Activated CD4-positive, alpha-beta T cell treated with anti-CD3 and anti-CD28 coated beads, Interleukin-2, amount 50 U/mL, for 4 hours (primary cell): ENCODE measurements at places on chromosomes 16 and 17.

DNA sequence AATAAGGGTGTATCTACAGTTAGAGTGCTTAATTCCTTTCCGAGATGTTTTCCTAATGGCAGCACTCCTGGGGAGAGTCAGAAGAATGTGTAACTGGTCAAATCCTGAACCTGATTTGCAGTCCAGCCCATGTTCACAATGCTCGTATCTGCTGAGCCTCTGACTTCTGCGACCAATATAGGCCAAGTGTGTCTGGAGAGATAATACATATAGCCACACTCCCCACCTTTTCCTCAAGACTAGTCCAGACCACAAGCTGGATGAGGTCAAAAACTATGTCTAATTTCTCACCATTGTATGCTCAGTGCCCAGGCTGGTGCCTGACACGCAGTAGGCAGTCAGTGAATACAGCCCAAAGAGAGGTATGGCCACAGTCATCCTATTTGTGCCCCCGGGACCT is 58.0 kb downstream of the XYLT1 start:
- no peak for DNase-seq

GRCh38 chr17:37847102-37847501 is 77.1 kb upstream of the TBC1D3K start:
- no peak for DNase-seq

- no peak for DNase-seq
These were observed 49.8 kb downstream of the MPRIP start for GRCh38 chr17:17091856-17092756.

DNA sequence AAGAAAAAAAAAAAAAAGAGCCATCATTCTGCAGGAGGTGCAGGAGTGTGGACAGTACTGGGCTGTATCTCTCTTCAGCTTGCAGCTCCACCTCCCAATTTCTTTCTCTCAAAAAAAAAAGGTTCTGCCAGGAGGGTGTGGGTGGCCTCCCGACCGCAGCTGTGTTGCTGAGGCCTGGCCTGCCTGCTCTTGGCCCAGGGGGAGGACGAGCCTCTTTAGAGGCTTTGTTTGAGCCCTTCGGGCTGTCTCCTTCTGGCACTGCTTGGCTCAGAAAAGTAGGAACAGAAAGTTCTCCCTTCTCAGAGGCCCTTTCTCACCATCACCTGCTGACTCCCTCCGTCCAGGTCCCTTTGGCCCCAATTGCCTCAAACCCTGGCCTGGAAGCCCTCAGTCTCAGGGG is 22.2 kb upstream of the C17orf107 start:
- DNase-seq = no peak

DNA sequence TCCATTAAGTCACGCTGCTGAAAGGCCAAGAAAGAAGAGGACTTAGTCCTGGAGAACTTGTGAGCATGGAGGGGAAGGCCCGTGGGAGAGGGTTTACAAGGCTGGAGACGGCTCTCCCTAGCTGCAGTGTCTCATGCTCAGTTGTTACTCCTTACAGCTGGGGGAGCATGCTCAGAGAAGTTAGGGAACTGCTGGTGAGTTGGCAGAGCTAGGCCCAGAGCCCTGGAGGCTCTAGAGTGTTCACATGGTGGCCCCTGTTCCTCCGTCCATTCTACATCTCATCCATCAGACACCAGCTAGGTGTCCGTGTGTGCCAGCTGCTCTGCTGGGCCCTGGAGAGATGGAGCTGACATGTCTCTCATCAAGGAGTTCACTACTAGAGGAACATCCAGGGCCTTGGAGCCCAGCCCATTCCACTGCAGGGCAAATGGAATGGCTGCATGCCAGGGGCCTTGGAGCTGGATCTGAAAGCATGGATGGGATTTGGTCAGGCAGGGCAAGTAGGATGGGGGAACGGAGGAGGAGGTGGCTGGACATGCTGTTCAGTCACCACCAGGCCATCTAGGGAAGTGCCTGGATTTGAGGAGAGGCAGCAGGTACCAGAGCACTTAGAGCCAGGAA is 6.3 kb downstream of the XYLT2 start:
- no peak for DNase-seq

DNA sequence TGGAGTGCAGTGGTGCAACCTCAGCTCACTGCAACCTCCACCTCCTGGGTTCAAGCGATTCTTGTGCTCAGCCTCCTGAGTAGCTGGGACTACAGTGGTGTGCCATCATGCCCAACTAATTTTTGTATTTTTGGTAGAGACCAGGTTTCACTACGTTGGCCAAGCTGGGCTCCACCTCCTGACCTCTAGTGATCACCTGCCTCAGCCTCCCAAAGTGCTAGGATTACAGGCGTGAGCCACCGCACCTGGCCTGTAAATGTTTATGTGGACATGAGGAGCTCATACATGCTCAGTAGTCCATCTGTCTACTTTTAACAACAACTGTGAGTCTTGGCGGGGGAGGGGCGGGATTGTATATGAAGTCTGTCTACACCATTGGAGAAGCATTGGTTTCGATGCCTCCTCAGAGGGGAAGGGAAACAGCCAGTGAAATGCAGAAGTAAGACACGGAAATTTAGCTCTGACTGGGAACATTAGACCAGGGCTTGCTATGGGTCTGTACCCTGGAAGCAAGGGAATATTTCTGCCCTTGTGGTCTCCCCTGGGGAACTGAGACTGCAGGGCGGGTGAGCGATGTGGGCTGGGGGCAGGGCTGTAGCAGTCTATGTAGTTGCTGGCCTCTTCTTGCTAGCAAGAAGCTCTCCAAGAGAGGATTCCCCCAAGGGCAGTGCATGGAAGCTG is 9.3 kb downstream of the NUBP1 start:
- no peak for DNase-seq

DNA sequence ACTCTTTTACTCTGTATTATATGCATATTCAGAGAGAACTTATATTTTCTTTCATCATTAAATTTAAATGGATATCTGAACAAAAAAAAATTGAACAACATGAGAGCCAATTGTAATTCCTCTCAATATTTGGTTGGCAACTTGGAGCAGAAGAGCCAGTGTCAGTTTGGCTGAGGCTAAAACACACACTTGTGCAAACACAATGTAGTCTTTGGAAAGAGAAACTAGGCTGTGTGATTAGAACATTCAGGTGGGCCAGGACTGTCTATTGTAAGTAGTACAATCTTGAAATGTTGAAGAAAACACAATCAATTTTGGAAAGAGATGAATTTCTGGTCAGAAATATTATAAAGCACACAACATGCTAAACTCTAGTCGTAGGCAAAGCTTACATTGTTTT is 17.0 kb downstream of the DCAF7 start:
- no peak for DNase-seq

DNA sequence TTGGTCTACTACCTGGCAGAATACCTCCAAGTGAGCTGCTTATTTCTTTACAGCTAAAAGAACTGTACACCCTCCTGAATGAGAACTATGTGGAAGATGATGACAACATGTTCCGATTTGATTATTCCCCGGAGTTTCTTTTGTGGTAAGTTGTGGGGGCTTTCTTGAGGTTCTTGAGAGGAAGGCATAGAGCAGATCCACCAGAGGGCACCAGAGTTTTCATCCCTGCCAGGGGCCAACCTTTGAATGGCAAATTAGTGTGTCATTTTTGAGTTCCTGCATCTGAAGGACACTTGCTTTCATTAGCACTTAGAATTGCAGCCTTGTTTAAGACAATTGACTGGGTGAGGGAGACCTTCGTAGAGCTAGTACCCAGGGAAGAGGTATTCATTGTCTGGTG is 35.0 kb downstream of the NMT1 start:
- no peak for DNase-seq

- no peak for DNase-seq
These were observed 100.3 kb downstream of the NPIPB11 start for GRCh38 chr16:29306201-29306600.

- DNase-seq = no peak
These were observed 582.1 kb downstream of the RBFOX1 start for GRCh38 chr16:7914748-7915147.

GRCh38 chr17:9872852-9873251 is 32.2 kb downstream of the RCVRN start:
- DNase-seq = no peak

GRCh38 chr17:73588301-73588846 is 55.9 kb downstream of the SDK2 start:
- no peak for DNase-seq

DNA sequence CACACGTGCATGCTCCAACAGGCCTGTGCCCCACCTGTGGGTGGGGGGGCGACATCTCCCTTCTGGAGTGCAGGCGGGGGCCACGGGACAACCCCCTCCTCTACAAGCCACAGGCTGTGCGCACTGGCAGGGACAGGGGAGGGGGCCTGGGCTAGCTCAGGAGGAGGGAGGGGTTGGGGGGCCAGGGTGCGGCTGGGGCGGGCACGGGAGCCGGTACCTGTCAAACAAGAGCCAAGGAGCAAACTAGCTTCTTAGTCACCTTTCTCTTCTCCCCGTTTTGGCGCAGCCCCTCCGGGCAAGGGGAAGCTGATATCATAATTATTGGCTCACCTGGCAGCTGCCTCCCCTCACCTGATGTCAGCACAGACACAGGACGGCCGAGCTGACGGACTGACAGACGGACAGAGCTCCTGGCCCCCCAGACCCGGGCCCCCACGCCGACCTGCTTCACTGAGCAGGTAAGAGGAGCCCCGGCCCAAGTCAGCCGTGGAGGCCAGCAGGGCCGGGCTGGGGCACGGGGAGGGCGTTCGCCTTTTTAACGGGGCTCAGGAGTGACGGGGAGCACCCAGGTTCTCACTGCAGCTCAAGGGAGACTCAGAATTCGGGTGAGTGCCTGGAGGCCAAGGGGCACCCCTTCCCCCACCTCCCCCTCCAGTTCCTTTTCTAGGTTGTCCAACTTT is at the start of gene FOXN1:
Gene FOXN1 (plus strand): TSS at position 363 of the 680 bp plus-strand sequence. CDS start 17,622 bp downstream, outside the sequence.
- no peak for DNase-seq

GRCh38 chr17:62876673-62877405 is 68.7 kb upstream of the MARCHF10 start:
- DNase-seq = no peak

GRCh38 chr17:57601143-57601735 is 143.9 kb downstream of the CCDC182 start:
- DNase-seq = no peak

GRCh38 chr17:5896215-5896614 is 174.0 kb upstream of the WSCD1 start:
- DNase-seq = no peak

DNA sequence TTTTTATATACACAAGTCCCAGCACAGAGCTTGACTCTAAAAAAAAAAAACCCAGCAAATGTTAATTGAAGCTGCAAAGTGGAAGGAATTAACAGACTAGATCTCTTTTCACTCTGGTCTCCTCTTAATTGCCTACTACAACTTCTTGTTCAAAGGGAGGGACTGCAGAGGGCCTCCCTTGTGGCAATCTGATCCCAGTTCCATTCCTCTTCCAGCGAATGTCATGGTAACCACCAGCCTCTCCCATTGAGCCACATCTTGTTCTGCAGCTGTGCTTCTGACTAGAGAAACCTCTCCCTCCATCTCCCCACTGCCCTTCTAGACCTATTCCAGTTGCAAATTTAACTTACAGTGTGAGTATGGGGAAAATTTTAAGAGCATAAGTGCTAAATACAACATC is 5.9 kb downstream of the SUPT6H start:
- DNase-seq = no peak
